ENCODE measurements at places on chromosomes 2 and 18.

DNA sequence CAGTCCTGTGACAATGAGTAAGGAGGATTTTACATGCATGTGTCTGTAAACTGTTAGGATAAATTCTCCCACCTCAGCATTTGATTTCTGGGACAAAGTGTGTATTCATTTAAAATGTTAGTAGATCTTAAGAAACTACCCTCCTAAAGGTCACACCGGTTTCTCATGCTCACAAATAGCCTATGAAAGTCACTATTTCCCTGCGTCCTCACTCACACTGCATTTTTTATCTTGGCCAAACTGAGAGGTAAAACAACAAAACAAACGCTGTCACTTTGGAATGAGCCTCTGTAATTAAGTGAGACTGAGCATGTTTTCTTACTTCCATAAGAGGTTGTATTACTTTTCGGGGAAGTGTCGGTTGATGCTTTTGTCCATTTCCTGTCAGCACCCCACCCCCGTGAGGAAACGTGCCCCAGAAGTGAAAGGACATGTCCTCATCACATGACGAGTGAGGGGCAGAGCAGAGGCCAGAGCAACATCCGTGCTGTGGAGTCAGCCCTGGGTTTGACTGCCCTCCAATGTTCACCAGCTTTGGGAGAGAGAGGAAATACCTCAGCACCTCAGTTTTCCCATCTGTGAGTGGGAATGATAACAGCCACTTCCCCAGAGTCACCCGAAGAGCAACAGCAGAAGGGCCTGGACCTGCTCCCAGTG, 3.1 kb downstream of the GYPC start:
- DNase-seq, result peak; percentile 79

DNA sequence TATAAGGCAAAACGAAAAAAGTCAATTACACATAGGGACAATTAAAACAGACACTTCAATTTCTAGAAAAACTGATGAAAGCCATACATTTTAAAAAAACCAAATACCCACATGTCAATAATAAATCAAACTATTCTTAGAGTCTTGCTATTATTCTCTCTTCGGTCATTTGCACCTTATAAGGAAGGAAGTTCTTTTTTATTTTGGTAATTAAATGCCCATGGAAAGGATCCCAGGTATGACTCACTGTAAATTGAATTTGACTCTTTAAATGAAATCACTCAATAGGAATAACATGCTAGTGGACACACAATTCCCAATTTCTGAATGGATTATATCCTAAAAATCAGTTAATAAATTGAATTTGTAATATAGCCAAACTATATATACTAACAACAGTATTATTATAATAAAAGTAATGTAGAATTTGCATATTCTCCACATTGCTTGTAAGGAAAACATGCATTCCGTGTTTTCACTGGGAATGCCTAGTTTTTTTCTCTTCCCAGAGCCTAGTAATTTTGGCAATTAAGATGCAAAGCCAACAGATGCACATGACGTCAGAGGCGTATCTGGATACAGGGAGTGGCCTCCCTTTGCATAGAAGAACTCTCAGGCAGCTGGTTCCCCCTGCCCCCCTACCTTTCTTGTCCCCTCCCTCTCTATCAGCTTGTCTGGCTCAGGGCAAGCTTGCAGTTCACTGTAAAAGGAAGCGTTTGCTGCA, 153.5 kb upstream of the PGAP1 start:
- no peak for DNase-seq

GRCh38 chr2:234433201-234433600, 63.7 kb downstream of the ARL4C start:
- no peak for DNase-seq

DNA sequence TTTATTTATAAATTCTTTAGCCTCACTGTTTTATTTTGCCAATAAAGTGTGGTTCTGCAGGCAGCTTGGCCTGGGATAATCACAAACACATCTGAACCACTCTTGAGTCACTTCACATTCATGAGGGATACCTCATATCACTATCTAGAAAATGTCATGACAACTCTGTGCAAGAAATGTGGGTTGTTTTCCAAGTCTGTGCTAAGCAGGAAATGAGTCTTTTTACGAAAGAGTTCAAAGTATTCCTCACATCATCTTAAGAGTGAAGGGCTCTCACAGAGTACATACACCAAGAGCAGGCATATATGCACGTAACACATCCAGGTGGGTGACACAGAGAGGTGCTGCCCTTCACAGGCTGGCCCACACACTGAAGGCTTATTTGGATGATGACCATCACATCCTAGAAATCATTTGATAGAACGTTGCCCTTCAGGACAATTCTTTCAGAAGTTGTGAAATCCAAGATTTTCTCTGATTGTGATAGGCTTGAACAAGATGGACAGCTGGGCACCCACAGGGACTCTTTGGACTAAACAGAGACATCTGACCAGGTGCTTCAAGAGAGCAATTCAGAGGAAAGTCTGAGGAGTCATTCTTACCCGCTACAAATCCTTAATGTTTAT, 811.1 kb upstream of the LRATD1 start:
- no peak for DNase-seq

GRCh38 chr2:222410534-222410933, 13.8 kb upstream of the SGPP2 start:
- no peak for DNase-seq

GRCh38 chr2:240299710-240300068, 135.8 kb upstream of the GPC1 start:
- peak; percentile 26 for DNase-seq

GRCh38 chr2:11521775-11522174, 12.1 kb upstream of the GREB1 start:
- DNase-seq, result no peak

- no peak for DNase-seq
These were observed 156.4 kb downstream of the ZFP36L2 start for GRCh38 chr2:43070030-43070429.

- DNase-seq, result no peak
These were observed 4.7 kb upstream of the KCNE4 start for GRCh38 chr2:223047260-223047761.

DNA sequence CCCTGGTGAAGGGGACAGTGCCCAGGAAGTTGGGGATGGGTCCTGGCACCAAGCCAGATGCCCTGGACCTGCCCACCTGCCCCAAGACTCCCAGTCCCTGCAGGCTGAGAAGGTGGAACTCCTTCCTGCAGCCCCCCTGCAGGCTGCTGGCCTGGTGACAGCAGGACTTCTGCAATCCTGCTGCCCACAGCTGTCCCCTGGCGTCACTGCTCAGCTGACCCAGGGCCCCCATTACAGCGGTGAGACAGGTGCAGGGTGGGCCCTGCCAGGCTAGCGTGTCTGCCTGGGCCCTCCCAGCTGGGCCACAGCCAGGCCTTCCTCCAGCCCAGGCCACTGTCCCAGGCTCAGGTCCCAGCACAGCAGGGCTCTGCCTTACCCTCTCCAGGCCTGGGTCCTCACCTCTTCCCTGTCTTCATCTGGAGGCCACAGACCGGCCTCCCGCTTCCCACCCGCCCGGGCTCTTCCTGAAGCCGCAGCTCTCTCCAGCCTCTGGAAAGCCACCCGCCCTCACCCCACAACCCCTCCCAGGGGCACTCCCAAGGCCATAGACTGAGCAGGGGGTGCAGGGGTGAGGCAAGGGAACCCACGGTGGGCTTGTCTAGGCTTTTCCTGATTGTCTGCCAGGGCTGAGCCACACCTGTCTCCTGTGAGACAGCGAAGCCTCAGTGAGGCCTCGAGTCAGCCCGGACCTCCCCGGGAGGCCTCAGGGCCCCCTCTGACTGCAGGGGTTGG, 8.8 kb upstream of the ERFE start:
- no peak for DNase-seq

DNA sequence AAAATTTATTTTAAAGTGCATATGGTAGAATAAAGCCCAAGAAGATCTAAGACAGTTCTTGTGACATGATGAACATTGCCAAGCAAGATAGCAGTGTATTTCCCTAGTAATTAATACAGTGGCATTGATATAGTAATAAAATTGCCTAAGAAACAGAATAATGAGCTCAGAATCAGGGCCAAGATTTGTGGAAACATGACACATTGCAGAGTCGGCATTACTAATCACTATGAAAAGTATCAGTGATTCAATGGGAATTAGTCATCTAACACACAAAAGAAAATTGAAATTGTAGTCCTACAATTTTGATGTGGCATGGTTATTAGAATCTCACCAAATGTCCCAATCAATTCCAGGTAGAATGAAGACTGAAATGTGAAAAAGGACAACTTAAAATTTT, 243.0 kb upstream of the CYRIA start:
- DNase-seq, result no peak

DNA sequence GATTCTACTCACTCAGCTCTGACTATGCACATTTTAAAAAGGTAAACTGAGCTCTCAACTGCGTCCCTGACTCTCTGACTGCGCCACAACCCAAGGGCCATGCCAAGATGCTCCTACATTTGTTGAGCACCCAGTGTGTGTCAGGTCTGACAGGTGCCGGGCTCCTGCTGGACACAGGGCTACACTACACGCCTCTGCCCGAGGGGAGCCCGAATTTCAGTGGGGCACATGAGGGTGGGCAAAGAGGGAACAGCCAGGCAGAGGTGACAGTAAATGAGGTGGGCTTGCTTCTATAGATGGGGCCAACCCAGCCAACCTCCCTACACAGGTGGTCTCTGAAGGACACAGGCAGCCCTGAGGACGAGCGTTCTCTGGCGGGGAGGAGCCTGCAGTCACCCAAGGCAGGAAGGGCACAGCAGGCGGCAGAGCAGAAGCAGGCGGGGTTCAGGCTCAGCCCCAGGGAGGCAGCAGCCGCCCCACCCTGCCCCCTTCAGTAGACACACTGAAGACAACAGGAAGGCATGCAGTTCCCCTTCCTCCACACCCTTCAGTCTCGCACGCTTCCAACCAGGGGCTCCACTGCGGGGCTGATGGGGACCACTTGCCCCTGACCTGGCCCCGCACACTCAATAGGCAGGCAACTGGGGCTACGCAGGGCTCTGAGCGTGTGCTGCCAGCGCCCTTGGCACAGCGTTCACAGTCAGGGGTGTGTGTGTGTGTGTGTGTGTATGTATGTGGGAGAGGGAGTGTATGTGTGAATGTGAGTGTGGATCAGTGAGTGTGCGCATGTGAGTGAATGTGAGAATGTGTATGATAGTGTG, 98.4 kb downstream of the UXS1 start:
- DNase-seq, result peak; percentile 81
